ENCODE measurements at places on chromosomes 2 and 18. TPM values are rescaled to one million over a fixed set of nuclear protein-coding genes. Genes with fewer than 3 reads are reported as not detected.

The ASAP2 gene
- 49.6 TPM for total RNA-seq

- DNase-seq, result no peak
Measured at GRCh38 chr2:104487366-104487765, 366.5 kb upstream of the POU3F3 start.

- DNase-seq, result no peak
Measured at GRCh38 chr18:58539659-58540380, 89.1 kb downstream of the ALPK2 start.

The B3GNT7 gene
- 0.27 TPM for total RNA-seq

GRCh38 chr18:8979258-8979988 is 123.1 kb upstream of the NDUFV2 start:
- DNase-seq, result no peak

Measured in glutamatergic neuron (in vitro differentiated cells).